H7 (cell line): ENCODE measurements at places on chromosomes 4 and X. TPM values are rescaled to one million over a fixed set of nuclear protein-coding genes. Genes with fewer than 3 reads are reported as not detected.

The RAB40AL gene
- total RNA-seq = 0.21 TPM in 1 of 2 replicates, not detected in the other

The ARHGAP36 gene
- 0.28 and 0.30 TPM in 2 replicates for total RNA-seq

The STAP1 gene
- not detected in 2 replicates for total RNA-seq

The GASK1B gene
- total RNA-seq = 0.07 and 0.42 TPM in 2 replicates
